Astrocyte of the hippocampus (primary cell): ENCODE measurements at places on chromosomes 1 and 21.

DNA sequence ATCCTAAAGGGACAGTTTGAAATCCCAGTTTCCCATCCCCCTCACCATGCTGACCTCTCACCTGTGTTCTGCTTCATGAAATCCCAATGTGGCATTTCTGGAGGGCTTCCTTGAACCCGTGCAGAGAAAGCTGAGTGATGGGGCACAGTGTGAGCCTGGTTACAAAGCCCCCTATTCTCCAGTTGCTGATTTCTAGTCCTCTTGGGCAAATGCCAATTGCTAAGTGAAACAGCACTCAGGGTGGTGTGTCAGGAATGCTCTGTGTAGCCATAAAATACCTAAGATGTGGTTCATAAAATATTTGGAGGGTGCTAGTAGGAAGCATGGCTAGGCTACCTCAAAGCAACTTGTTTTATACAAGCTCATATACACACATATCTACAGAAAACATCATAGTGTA is 32.0 kb downstream of the SUSD4 start:
- DNase-seq: peak; percentile 81

DNA sequence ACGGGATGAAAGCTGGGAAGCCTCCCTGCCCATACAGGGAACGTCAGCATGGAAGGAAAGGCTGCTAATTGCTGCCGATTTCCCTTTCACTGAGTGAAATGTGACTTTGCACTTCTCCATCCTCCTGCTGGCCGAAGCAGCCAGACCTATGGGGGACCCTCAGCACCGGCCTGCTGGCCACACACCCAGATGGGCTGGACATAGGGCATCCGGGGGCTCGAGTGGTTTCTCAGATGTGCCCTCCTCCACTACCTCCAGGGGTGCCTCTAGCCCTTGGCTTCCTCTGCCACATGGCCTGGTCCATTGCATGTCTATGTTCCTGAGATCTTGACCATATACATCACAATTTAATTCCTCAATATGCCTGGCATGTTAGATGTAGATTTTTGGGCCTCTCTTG is 79.7 kb downstream of the LRRN2 start:
- no peak for DNase-seq

DNA sequence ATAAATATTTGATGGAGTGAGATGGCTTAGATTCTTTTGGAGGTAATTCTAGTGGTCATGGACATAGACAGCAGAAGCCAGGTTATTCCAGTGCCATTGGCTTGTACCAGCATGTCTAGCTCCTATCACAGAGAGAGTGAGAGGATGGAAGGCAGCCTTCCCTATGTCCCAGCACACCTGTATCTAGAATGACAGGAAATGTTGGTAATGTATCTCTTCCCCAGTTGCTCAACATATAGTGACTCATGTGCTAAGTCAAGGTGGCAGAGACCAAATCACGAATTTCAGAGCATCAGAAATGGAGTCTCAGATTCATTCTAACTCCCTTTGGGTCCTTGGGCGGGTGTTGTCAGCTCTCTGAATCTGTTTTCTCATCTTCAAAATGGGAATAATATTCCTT is 28.4 kb downstream of the METTL13 start:
- no peak for DNase-seq

- DNase-seq: no peak
These were observed 177.4 kb downstream of the IGSF21 start for GRCh38 chr1:18284805-18285537.

DNA sequence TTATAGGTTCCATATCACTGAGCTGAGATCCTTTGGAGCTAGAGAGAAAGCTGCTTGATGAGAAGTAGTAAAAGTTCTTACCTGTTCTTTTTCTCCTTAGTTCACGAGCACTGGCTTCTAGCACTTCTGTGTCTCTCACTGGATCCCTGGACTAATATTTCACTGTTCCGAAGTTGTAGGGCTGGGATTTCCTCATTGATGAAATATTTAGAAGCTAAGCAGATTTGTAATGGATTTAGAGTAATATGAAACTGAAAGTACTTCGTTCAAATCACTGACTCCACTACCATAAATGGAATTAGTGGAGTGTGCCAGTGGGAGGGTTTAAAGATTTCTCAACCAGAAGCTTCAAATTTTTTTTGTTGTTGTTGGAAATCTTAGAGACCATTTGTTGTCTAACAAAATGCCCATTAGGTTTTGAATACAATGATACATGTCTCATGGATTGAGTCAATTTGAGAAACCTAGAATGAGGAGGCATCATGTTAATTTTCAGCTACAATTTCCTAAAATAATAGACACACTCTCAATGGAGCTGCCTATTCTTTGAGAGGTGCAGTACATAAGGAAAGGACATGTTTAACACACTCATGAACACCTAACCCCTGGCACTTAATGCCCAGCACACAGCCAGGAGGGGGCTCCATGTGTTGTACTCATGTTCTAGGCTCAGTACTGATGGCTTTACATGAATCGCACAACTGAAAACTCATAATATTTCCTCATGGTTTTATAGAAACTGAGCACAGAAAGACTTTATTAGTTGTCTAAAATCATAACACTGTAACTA is at the start of gene GBP1:
Gene GBP1, minus strand, starts transcription at position 130 of the 790 bp plus-strand sequence. CDS start 1,974 bp downstream, outside the sequence.
- peak; percentile 78 for DNase-seq

DNA sequence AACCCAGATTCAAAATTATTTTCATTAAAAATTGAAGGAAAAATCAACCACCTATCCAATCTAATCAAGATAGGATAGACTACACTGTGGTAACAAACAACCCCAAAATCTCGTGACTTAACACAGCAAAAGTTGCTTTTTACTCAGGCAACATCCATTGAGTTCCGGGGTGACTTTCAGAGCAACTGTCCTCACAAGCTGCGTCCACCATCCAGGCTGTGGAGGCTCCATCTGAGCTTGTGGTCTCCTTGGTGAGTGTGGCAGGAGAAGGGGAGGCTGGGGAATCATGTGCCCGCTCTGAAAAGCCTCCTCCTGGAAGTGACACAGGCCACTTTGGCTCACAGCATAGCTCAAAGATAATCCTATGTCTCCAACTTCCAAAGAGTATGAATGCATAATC is 52.4 kb downstream of the CD2 start:
- DNase-seq: no peak

- DNase-seq: no peak
These were observed 58.4 kb downstream of the SAMSN1 start for GRCh38 chr21:14487490-14488432.

DNA sequence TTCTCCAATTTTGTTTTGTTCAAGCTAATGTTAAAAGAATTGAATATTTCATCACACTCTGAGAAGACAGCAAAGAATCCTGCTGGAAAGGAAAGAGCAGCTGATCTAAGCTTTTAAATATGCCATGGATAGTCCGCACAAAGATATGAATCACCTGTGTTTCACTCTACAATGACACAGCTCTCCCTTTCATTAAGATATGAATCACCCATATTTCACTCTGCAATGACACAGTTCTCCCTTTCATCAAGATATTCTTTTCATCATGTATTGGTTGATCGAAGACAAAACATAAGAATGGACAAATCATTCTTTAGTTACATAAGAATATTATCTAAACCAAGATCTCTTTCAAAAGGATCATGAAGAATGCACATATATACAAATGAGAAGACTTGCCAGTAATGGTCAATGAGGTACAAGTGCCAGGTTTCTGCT is 367.3 kb downstream of the SMYD3 start:
- DNase-seq: peak; percentile 73

GRCh38 chr1:212686069-212686468 is 13.6 kb downstream of the BATF3 start:
- DNase-seq: no peak

GRCh38 chr1:42957229-42957879 is 1.3 kb downstream of the SLC2A1 start:
- no peak for DNase-seq

- no peak for DNase-seq
These were observed 14.2 kb upstream of the KCNE1 start for GRCh38 chr21:34526241-34526617.

DNA sequence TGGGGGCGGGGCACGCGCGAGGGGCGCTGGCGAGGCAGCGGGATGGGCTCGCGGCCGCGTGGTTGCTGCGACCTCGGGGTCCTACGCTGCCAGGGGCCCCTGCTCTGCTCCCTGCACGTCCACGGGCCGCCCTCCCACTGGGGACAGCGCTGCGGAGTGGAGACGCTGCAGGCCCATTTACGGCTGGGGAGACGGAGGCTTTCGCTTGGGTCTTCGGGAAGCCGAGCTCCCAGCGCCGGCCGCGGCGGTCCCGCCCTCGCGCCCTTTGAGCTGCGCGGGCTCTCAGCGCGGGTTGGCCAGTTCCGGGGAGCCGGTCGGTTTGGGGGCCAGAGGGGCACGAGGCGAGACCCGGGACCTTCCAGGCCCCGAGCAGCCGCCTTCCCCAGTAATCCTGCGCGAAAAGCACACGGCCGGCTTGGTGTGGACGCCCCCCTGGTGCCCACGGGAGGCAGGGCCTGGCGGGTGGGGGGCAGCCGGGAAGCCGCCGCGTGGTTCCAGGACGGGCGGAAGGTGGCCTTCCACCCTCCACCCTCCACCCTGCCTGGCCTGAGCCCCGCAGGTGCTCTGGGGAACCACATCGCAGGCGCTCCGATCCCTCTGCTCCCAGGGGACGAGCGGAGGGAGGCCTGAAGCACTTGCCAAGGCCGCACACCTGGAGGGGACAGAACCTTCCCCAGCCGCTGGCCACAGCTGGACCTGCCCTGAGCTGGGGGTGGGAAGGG is 570 bp upstream of the PEX10 start:
- DNase-seq: no peak

DNA sequence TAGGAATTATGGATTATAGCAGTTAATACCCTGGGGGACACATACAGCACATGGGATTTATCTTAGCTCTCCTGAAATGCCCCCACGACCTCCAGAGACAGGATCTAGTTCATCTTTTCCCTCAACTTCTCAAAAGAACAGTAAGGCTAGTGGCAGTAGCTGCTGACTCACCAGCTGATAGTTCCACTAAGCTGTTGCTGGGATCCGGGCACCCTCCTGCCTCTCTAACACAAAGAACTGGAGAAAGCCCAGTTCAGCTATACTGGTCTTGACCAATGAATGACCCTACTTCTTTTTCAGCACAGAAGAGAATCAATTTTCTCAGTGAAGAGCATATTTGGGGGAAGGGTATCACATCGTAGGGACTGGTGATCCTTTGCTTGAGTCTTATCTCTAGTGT is 84.1 kb downstream of the PGBD5 start:
- DNase-seq: peak; percentile 34

GRCh38 chr1:228364068-228364705 is 42.4 kb downstream of the TRIM11 start:
- no peak for DNase-seq

- DNase-seq: no peak
These were observed 117.4 kb upstream of the PLPPR5 start for GRCh38 chr1:99122039-99122438.

DNA sequence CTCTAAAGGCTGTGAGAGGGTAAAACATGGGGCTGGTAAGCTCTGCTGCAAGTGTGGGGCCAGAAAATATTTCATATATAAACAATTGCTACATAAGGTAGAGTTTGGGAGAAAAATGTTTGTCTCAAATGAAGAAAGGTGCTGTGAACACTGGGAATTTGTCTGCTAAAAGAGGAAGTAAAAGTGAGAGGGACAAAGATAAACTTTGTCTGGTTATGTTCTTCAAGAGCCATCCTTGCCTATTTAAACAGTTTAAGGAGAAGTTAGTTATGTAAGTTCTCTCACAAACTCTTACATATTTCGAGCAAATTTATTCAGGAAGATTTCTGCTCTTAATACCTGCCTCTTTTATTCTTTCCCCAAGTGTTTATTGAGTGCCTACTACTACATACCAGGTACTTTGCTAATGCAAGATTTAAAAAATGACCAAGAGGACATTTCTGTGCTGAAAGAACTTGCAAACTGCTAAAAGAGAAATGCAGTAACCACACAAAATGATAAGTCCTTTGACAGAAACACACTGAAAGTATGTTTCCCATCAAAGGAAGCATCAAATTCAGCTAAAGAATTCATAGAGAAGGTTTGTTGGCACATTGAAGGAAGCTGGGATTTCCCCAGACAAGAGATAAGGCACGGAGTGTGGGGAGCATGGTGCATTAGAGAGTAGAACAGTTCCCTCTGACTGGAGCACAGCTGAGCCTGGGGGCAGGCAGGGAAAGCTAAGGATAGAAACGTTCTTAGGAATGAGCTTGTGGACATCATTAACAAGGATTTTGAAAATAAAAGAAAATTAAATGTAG is 549.1 kb downstream of the PTBP2 start:
- DNase-seq: peak; percentile 54
